ENCODE measurements at places on chromosomes 1 and 21.

DNA sequence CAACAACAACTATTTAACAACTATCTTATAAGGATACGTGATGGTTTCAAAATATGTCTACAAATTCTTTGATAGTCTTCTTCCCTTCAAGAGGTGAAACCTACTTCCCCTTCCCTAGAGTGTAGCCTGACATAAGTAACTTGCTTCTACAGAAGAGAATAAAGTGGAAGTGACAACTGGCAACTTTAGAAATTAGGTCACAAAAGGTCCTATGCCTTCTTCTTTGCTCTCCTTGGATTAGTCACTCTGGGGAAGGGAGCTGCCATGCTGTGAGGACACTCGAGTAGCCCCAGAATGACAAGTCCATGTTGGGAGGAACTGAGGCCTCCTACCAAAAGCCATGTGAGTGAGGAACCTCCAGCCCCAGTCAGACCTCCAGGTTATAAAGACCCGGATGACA lies 19.2 kb downstream of the EFCAB14 start:
- no peak for DNase-seq

DNA sequence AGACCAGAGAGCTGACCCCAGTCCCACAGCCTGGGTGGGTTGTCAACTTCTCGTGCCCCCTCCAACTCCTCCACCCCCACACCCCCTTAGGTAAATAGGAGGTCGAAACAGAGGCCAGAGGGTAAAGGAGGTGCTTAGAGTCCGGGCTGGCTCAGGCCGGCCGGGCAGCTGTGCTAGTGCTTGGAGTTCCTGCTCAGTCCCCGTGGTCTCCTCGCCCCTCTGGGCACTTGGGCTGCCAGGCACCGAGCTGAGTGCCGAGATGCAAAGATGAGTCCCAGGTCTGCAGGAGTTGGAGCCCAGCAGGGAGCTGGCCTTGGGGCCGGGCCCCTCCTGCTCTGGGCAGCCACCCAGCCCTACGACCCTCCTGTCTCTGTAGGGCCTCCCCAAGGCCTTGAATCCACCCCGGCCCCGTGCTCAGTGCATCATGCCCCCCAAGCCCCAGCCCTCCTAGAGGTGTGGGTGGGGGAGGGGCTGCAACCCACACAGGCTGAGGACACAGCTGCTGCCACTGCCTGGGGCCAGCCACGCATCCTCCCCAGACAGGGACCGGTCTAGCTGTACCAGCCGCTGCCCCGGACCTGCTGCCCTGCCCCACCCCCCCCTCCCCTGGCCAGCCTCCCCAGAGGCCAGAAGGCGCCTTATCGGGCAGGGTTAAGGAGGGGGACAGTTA lies 1.9 kb downstream of the SMIM1 start:
- DNase-seq, result no peak

DNA sequence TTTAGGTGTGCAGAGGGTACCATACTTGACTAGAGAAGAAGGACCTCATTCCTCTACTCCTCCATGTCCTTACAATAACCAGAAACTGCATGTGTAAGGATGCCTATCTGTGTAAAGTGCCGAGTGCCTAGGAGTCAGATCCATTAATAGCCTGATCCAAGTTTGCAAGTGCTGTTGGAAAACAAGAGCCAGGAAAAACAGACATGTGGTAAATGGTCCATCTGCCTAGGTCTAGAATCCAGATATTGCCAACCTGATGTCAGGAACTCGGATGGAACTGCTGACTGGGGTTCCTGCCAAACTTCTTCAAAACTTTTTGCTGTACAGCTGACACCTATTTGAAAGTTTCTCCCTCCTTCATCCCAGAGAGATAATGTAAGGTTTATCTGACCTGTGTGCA lies 239.4 kb upstream of the CAMK1G start:
- DNase-seq, result no peak

GRCh38 chr21:37341254-37341960 lies 25.2 kb upstream of the DYRK1A start:
- DNase-seq, result peak; percentile 78

DNA sequence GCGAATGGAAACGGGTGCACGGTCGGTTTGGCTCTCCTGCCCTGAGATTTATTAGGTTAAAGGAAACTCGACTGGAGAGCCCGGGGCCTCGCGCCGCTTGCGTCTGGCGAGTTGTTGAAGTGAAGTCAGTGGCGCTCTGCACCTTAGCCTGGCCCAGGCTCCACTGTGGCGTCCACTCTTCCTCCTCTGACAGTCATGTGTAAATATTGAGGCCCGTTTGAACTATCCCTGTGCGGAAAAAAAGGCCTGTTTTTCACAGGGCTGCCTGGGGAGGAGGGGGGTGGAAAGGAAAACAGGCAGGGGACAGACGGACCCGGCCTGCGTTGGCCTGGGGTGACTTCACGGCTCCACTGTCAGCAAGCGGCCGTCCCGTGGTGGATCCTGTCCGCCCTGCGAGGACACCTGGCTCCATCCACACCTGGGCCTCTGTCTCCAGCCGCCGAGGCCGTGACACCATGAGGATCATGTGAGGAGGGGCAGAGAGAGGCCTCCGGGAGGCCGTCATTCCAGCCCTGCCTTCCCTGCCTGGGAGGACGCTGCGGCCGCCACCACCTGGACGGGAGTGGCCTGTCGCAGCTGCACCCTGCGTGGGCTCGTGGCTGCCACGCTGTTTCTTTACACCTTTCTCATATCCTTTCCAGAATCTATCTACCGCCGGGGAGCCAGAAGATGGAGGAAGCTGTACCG lies 59.8 kb downstream of the FAAP20 start:
- DNase-seq, result no peak

DNA sequence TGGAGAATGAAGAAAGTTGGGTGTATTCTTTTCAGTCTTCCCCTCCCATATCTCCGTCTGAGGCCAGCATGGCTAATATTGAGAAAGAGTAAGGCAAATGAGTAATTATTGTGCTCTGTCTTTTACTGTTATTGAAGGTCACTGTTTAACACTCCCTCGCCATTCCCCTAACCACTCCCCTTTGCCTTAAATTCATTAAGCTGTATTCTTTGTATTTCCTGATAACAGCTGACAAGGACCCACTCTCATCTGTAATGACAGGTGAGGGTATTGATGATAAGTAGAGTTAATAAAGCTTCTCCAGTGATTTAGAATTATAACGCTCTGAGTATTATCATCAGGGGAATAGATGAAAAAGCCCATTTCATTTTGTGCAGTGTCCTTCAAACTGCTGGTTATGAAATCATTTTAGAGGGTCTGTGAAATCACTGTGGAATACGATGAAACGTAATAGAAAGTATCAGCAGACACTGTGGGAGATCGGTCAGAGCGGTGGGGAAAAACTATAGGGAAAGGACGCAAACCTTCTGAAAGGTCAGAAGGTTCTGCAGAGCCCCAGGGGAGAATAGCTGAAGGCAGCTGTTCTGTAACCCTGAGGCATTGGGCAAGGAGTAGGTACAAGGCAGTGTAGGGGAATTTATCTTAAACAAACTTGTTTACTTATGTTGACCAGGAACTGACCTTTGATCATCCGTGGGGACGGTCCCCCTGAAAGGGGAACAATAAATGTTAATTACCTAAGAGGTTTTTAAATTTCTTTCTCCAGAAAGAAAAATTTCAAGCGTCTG lies 46.3 kb upstream of the CACYBP start:
- no peak for DNase-seq

GRCh38 chr1:110218739-110219138 lies 8.6 kb downstream of the KCNC4 start:
- DNase-seq, result no peak

- no peak for DNase-seq
These were observed 190.4 kb upstream of the KCTD3 start for GRCh38 chr1:215376544-215377264.

- no peak for DNase-seq
These were observed 123.7 kb upstream of the COP1 start for GRCh38 chr1:176330782-176331181.

DNA sequence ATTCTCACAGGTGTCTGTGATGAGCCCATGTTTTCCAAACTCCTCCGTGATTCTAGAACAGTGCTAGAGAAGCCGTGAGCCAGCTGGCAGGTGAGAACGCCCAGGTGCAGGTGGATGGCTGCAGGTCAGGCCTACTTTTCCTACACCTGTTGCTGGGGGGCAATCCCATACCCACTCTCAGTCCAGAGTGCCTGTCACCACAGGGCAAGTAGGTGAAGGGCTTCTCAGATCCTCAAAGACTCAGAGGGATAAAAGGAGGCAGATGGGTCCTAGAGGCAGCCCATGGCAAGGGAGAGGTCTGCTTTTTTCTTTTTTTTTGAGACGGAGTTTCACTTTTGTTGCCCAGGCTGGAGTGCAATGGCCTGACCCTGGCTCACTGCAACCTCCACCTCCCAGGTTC lies 50.7 kb upstream of the H6PD start:
- no peak for DNase-seq

Data from A172 (cell line).